ENCODE measurements at places on chromosomes 5 and 9.

DNA sequence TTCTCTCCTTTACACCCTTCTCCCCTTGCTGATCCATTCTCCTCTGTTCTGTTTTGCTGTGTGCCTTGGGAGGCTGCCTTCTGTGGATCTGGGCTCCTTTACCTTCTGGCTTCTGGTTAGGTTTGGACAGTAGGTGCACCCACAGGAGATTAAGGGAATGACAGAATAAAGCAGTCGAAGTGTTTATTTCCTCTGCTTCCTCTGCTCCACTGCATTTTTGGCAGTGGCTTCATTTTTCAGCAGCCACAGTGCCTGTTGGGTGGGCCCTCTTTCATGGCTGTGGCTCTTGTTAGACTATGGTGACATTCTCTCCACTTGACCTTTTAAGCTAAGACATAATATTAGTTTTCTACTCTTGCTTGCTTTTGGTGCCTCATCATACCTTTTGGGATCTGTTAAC lies 144.1 kb downstream of the CCDC171 start:
- H3K4me1 ChIP-seq: no peaks in the 10 kb centered on the region
- H3K4me3 ChIP-seq: no peak overlapping the region
- DNase-seq: no peak
- H3K36me3 ChIP-seq: no peaks in the 10 kb centered on the region
- H3K27ac ChIP-seq: no peak overlapping the region

GRCh38 chr5:140408750-140409241 lies 7.2 kb downstream of the ANKHD1 start:
- H3K4me3 ChIP-seq: no peak overlapping the region
- H3K36me3 ChIP-seq: no peaks in the 10 kb centered on the region
- no peak overlapping the region for H3K27ac ChIP-seq

DNA sequence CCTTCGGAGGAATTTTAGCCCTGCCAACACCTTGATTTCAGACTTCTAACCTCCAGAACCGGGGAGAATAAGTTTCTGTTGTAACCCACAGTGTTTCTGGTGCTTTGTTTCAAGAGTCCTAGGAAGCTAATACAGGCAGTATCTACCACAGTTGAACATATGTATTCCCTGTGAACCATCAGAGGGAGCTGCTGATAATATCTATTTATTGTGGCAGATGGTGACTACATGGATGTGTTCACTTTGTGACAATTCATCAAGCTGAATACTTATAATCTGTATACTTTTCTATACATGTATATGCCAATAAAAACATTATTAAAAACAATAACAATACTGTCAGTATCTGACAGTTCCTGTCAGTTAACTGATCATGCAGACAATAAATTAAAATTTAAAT lies 137.2 kb upstream of the GNA14 start:
- no peaks in the 10 kb centered on the region for H3K36me3 ChIP-seq
- H3K4me1 ChIP-seq: no peaks in the 10 kb centered on the region
- DNase-seq: no peak
- no peaks in the 10 kb centered on the region for H3K27me3 ChIP-seq
- no peak overlapping the region for H3K4me3 ChIP-seq

DNA sequence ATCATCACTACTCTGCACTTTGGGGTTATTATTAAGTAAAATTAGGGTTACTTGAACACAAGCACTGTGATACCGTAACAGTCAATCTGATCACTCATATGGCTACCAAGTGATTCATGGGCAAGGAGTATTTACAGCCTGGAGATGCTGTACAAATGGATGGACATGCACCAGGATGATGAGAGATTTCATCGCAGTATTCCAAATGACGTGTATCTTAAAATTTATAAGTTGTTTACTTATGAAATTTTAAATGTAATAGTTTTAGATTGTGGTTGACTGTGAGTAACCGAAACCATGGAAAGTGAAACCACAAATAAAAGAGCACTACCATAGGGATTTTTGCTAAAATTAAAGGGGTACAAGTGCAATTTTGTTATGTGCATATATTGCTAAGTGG lies 462.2 kb upstream of the PTGER4 start:
- no peaks in the 10 kb centered on the region for H3K36me3 ChIP-seq
- H3K27me3 ChIP-seq: no peaks in the 10 kb centered on the region
- no peak overlapping the region for H3K27ac ChIP-seq
- no peaks in the 10 kb centered on the region for H3K4me1 ChIP-seq
- no peak for DNase-seq

DNA sequence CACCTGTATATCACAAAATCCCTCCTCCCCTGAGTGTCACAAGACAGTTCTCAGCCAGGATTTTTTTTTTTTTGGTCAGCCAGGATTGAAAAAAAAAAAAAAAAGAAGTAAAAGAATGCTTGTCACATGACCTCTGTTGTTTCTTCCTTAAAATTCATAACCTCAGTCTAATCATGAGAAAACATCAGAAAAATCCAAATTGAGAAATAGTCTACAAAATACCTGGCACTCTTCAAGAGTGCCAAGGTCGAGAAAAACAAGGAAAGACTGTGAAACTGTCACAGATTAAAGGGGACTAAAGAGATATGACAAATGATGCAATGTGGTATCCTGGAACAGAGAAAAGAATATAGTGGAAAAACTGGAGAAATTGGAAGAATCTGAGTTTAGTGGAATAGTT lies 58.5 kb upstream of the SUB1 start:
- no peaks in the 10 kb centered on the region for H3K27me3 ChIP-seq
- no peaks in the 10 kb centered on the region for H3K36me3 ChIP-seq
- no peak overlapping the region for H3K27ac ChIP-seq
- no peak overlapping the region for H3K4me3 ChIP-seq

GRCh38 chr9:8457055-8457454 lies 657.5 kb upstream of the DMAC1 start:
- no peak for DNase-seq
- H3K4me3 ChIP-seq: no peak overlapping the region
- no peaks in the 10 kb centered on the region for H3K36me3 ChIP-seq
- H3K27me3 ChIP-seq: no peaks in the 10 kb centered on the region

- no peak for DNase-seq
- no peak overlapping the region for H3K4me3 ChIP-seq
- H3K27ac ChIP-seq: no peak overlapping the region
- H3K27me3 ChIP-seq: no peaks in the 10 kb centered on the region
- H3K36me3 ChIP-seq: no peaks in the 10 kb centered on the region
These were observed 89.2 kb downstream of the ANKRD33B start for GRCh38 chr5:10653043-10653442.

GRCh38 chr9:98892690-98893089 lies 51.0 kb upstream of the COL15A1 start:
- H3K36me3 ChIP-seq: no peaks in the 10 kb centered on the region
- no peaks in the 10 kb centered on the region for H3K27me3 ChIP-seq
- no peak for DNase-seq

DNA sequence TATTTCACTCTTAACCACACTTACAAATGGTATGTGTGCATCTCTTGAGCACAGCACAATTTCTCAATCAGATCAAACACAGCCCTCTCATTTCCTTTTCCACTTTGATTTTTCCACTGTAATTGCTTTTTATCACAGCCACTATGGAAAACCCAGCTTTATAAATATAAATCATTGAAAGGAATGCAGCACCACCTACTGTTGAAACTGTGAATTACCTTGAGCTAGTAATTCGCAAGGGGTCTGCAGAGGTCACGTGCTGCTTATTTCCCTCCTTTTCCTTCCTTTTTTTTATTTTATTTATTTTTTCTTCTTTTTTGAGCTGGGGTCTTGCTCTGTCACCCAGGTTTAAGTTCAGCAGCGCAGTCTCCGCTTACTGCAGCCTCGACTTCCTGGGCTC lies 76.9 kb downstream of the CDH6 start:
- DNase-seq: no peak
- no peaks in the 10 kb centered on the region for H3K36me3 ChIP-seq
- no peaks in the 10 kb centered on the region for H3K27me3 ChIP-seq
- H3K4me3 ChIP-seq: no peak overlapping the region
- H3K27ac ChIP-seq: no peak overlapping the region

- no peaks in the 10 kb centered on the region for H3K27me3 ChIP-seq
- no peaks in the 10 kb centered on the region for H3K36me3 ChIP-seq
- no peak for DNase-seq
- H3K27ac ChIP-seq: peak within 1 kb of the TSS; percentile 31
- H3K4me3 ChIP-seq: peak within 1 kb of the TSS; percentile 56
These were observed at the start of gene TRPM6 for GRCh38 chr9:74887041-74887980. TRPM6 (minus strand) TSS chr9:74887921; CDS start chr9:74887856, 65 bp downstream.

GRCh38 chr5:96288845-96289185 lies 144.2 kb downstream of the PCSK1 start:
- H3K4me1 ChIP-seq: no peaks in the 10 kb centered on the region
- H3K36me3 ChIP-seq: no peaks in the 10 kb centered on the region

DNA sequence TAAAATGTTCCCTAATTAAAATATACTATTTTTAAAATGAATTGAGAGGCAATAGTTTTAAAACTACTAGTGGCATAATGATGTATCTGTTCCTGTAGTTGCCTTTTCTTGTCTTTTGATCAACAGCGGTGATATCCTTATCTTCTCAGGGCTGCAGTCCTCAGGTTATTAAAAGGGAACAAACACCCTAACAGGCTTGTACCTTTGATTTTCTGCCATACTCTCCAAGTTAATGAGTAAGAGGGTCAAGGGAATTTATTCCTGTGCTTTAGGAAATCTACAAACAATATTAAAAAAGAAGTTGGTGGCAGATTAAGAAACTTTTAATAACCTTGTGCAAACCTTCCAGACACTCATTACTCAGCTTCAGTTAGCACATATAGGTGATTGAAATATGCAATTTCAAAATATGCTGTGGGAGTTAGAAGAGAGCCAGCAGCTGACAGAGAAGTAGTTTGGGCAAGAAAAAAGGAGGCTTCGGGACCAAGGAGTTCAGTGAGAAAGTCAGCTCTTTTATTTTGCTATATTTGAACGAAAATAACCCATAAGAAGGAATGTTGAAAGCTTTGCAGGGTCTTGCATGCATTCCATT lies 81.0 kb upstream of the TLE4 start:
- H3K27ac ChIP-seq: no peak overlapping the region
- no peak overlapping the region for H3K4me3 ChIP-seq
- no peaks in the 10 kb centered on the region for H3K27me3 ChIP-seq
- no peaks in the 10 kb centered on the region for H3K36me3 ChIP-seq
- no peak for DNase-seq
- peaks cover 10% of the 10 kb centered on the region for H3K4me1 ChIP-seq

- no peaks in the 10 kb centered on the region for H3K36me3 ChIP-seq
- no peak overlapping the region for H3K4me3 ChIP-seq
- H3K27me3 ChIP-seq: no peaks in the 10 kb centered on the region
- no peak for DNase-seq
These were observed 67.5 kb upstream of the CCNG1 start for GRCh38 chr5:163369776-163370385.

- H3K4me1 ChIP-seq: no peaks in the 10 kb centered on the region
- H3K27ac ChIP-seq: no peak overlapping the region
- H3K4me3 ChIP-seq: no peak overlapping the region
- DNase-seq: no peak
- no peaks in the 10 kb centered on the region for H3K27me3 ChIP-seq
These were observed 82.7 kb upstream of the IL7R start for GRCh38 chr5:35773967-35774366.

- H3K36me3 ChIP-seq: peaks cover 6% of the 10 kb centered on the region
- H3K4me1 ChIP-seq: no peaks in the 10 kb centered on the region
These were observed 24.0 kb downstream of the SYK start for GRCh38 chr9:90825586-90825985.

- DNase-seq: no peak
- H3K27me3 ChIP-seq: no peaks in the 10 kb centered on the region
- H3K36me3 ChIP-seq: no peaks in the 10 kb centered on the region
- no peak overlapping the region for H3K4me3 ChIP-seq
These were observed 135.5 kb downstream of the GLIS3 start for GRCh38 chr9:4164356-4164755.

- H3K36me3 ChIP-seq: no peaks in the 10 kb centered on the region
- H3K27me3 ChIP-seq: no peaks in the 10 kb centered on the region
- no peaks in the 10 kb centered on the region for H3K4me1 ChIP-seq
These were observed 27.2 kb upstream of the CCNJL start for GRCh38 chr5:160339406-160340130.

DNA sequence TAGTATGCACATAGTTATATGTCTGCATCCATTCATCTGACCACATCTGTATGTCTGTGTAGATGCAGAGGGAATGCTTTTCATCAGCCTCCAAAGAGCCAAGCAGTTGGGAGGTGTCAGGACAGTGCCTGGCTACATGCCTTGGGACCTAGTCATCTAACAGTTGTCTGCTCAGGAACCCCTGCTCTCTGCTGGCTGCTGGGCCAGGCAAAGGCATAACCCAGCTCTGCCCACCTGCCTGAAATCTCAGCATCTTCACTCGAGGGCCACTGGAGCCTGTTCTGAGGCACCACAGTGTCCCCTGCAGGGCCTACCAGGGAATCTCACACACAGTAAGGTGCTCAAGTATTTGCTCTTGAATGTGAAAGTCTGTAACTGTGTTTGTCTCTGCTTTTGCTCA lies 3.7 kb downstream of the C9orf50 start:
- no peak for DNase-seq
- no peaks in the 10 kb centered on the region for H3K36me3 ChIP-seq
- no peaks in the 10 kb centered on the region for H3K27me3 ChIP-seq
- H3K27ac ChIP-seq: no peak overlapping the region
- H3K4me3 ChIP-seq: no peak overlapping the region

DNA sequence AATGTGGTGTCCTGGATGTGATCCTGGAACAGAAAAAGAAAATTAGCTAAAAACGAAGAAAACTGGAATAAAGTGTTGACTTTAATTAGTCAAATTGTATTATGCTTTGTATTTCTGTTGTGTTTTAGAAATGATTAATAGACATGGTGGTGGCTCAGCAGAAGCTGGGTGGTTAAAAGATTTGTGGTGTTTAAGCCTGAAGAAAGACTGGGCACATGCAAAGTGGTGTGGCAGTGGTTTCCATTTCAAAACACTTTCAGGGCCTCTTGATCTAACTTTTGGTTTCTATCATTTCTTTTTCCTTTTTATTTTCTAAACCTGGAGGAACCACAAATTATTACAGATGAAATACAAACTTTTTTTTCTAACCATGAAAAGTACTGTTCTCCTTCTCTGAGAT lies 44.1 kb downstream of the ADGRV1 start:
- H3K27me3 ChIP-seq: no peaks in the 10 kb centered on the region
- DNase-seq: no peak
- no peak overlapping the region for H3K27ac ChIP-seq
- H3K4me1 ChIP-seq: no peaks in the 10 kb centered on the region

DNA sequence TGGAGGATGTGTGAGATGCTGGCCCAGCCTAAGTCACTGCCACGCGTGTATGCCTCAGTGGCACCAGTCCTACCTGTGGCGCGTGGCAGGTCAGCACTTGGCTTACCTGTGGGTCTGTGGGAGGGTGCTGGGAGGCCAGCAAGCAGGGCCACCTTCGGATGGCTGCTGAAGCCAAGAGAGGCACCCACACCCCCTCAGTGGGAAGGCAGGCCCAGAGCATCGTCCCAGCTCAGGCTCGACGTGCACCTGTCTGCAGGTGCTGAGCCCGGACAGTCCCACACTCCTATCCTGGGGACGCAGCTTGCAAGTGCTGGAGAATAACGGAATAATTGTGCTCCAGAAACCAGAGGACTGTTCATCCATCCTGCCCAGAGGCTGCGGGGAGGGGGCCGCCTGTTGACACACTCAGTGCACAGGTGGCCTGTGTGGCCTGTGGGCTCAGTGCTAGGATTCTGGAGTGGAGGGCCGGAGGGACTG lies 24.0 kb downstream of the NKD2 start:
- H3K27me3 ChIP-seq: no peaks in the 10 kb centered on the region
- DNase-seq: no peak
- no peak overlapping the region for H3K27ac ChIP-seq
- H3K36me3 ChIP-seq: no peaks in the 10 kb centered on the region

All from vagina (tissue), 2 donors.